ENCODE measurements at places on chromosomes 5 and 9. TPM values are rescaled to one million over a fixed set of nuclear protein-coding genes. Genes with fewer than 3 reads are reported as not detected.

DNA sequence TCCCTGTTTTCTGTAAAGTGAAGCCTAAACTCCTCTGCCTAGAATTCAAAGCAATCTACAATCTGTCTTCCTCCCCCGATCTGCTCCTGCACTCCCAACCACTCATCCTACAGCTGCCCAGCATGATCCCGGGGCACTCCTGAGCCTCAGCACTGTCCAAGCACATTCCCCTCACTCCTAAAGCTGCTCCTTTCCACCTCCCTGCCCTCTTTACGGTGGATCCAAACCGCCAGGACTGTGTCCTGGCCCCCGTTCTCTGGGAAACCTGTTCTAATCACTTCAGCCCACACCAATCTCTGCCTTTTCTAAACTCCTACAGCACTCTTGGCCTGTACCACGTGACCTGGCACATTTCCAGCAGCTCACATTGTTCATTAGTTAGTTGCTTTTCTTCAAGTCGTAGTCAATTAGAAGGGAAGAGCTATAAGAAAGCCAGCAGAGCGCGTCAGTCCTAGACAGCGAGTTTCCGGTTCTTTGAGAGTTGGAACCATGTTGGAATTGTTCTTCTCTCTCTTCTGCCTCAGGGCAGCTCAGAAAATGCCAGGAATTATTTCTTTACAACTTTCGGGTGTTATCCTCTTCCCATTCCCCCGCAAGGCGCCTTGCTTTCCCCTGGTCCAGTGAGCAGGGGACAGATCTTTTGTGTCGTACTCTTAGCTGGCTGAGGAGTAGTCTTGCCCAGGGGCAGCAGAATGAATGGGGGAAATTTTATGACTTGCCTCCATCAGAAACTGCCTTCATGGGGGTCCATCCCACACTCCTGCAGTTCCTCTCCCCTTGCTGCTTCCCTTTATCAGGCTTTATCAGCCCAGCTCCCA lies 60.7 kb downstream of the NRG2 start:
- no peak for DNase-seq
- H3K27me3 ChIP-seq, result no peaks in the 10 kb centered on the region
- H3K36me3 ChIP-seq, result no peaks in the 10 kb centered on the region

GRCh38 chr9:68895741-68896478 lies 118.0 kb downstream of the PRKACG start:
- H3K36me3 ChIP-seq, result no peaks in the 10 kb centered on the region
- H3K4me1 ChIP-seq, result peaks cover 4% of the 10 kb centered on the region
- H3K4me3 ChIP-seq, result no peak overlapping the region
- DNase-seq, result no peak

GRCh38 chr5:174344335-174344734 lies 298.8 kb downstream of the NSG2 start:
- H3K27me3 ChIP-seq, result no peaks in the 10 kb centered on the region
- no peak for DNase-seq
- no peak overlapping the region for H3K27ac ChIP-seq
- no peak overlapping the region for H3K4me3 ChIP-seq

The GAS1 gene
- 7.3 TPM for total RNA-seq

The RMI1 gene
- total RNA-seq, result 5.5 TPM

Measured in upper lobe of left lung (tissue), 6 donors.